Eye (tissue), 1 donor: ENCODE measurements at places on chromosomes 12 and 14.

- no peak for DNase-seq
Measured at GRCh38 chr12:98352218-98352811, 163.1 kb upstream of the TMPO start.

DNA sequence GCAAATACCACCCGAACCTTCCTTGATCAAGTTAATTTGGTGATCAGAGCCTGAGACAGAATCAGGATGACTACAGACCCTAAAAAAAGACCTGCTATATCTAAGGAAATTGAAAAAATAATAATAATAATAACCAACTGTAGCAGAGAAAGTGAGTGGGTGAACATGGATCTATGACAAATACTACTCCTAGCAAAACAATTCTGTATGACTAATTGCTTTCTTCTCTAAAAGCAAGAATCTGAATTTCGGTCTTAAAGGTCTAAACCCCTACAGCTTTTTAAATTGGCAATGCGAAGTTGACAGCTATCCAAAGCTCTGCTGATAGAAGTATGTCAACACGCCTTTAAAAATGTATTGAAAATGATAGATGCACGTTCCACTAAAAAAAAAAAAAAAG is 102.2 kb downstream of the PRKAB1 start:
- DNase-seq = no peak

GRCh38 chr14:63266106-63266505 is 52.6 kb downstream of the GPHB5 start:
- peak; percentile 18 for DNase-seq

- peak; percentile 45 for DNase-seq
Measured at GRCh38 chr14:95601650-95602049, 66.8 kb downstream of the GLRX5 start.

- no peak for DNase-seq
Measured at GRCh38 chr14:74940956-74941565, 14.3 kb downstream of the PGF start.

GRCh38 chr12:5656836-5657235 is 224.9 kb downstream of the NTF3 start:
- no peak for DNase-seq

DNA sequence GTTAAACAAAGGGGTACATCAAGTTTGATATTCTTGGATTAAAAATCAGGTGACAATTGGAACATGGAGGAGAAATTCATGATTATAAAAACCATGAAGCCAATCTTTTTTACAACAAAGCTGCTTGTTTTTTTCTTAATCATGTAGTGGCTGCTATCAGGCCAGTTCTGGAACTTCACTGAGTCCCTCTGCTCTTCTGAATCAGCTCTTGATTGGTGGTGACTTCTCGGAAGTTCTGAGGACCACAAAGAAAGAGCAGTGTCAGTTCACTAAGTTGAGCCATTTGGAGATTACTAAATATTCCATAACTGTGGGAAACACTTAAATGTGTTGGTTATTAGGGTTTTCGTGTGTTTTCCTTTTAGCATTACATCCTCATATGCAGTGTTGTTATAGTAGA is 8.5 kb downstream of the EIF4B start:
- no peak for DNase-seq

DNA sequence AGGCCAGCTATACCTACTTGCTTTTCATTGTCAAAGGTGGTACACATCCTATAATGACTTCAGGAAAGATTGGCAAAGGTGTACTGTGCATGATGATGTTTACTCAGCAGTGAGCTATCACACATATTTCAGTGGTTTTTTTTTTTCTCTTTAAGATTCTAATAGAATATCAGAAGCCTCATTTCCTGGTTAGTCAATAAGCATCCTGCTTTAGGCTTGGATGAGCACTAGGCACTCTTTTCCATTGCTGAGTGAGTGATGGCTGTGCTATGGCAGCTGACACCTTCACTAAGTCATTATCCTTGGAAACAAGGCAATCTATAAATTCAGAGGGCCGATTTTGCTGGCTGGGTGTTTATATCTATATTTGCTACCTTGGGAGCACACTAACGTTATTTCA is 161.1 kb upstream of the RASSF8 start:
- peak; percentile 46 for DNase-seq

GRCh38 chr14:61561657-61562276 is 133.5 kb upstream of the HIF1A start:
- DNase-seq = peak; percentile 73

DNA sequence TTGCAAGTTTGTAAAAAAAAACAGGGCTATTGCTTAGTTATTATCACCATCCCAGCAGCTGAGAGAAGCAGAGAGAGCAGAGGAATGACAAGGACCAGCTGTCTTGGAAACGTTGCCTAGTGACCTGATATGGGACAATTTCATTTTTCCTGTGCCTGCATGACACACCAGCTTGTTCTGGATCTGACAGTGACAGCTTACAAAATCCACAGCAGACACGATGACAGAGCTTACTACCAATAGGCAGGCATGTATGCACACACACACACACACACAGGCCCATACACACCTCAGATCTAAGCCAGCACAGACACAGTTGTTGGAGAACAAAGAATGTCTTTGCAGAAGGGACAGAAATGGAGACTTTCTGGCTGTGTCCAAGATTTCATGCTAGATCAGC is 25.4 kb downstream of the HSPB8 start:
- DNase-seq = peak; percentile 59

DNA sequence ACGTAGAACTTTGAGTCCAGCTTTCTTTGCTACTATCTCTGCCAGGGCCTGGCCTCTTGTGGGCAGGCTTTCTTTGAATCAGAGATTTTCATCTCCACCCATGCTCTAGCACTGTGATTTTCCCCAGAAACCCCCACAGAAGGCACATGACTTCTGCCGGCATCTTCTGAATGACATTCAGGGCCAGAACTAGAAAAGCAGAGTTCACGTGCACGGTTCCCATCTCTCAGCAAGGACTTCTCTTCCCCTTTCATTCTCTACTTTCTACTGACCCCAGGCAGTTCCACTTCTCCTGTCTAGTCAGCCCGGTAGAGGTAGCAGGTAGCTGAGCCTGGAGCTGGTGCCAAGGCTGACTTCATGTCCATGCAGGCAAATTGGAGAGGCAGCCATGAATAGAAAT is 26.9 kb downstream of the BATF start:
- DNase-seq = no peak

- DNase-seq = no peak
Measured at GRCh38 chr12:108949976-108950375, 70.1 kb downstream of the DAO start.

GRCh38 chr12:13379531-13380188 is 183.1 kb downstream of the EMP1 start:
- DNase-seq = peak; percentile 18

DNA sequence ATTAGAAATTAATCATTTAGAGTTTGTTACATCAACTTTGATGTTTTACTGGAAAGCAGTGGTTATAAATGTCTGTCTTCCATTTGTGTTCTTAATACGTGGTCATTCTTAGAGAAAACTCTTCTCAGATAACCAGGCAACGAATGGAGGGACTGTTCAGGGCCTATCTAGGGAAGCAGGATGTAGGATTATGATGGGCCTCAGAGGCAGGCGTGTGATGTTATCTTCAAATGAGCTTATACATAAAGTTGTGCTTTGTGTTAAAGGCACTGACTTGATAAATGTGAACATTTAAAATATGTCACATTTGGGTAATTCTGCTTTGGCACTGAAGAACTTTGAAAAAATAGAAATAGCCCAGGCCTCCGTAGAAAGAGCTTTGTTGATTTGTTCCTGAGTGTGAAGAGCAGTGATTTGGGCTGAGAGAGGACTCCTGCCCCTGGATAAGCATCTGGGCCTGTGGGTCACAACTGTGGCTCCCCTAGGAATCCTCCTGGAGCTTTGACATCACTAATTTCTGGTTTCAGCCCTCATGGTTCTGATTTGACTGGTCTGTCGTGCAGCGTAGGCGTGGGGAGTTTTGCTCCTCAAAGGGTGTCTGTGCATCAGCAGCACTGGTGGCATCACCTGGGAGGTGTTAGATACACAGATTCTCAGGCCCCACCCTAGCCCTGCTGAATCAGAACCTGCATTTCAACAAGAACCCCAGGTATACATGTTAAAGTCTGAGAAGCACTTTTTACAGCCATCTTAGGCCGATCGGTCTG is 55.4 kb downstream of the SAMD4A start:
- DNase-seq = no peak

- no peak for DNase-seq
Measured at GRCh38 chr14:23006188-23006534, 3.8 kb downstream of the C14orf93 start.

- DNase-seq = no peak
Measured at GRCh38 chr12:1927751-1928351, 9.4 kb upstream of the CACNA2D4 start.

GRCh38 chr12:28938581-28939235 is 210.4 kb upstream of the FAR2 start:
- DNase-seq = peak; percentile 65

DNA sequence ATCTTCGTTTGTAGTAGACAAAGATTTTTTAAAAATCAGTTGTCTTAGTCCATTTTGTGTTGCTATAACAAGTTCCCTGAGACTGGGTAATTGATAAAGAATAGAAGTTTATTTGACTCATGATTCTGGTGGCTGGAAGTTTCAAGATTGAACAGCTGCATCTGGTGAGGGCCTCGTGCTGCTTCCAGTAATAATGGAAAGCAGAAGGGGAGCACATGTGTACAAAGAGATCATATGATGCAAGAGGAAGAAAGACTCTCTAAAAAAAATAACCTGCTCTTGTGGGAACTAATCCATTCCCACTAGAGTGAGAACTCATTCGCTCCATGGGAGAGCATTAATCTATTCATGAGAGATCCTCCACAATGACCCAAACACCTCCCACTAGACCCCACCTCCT is 24.8 kb downstream of the MUCL1 start:
- DNase-seq = no peak

GRCh38 chr12:51951843-51952722 is 584 bp downstream of the ACVR1B start:
- peak; percentile 80 for DNase-seq

GRCh38 chr12:1692895-1693610 is 2.2 kb downstream of the ADIPOR2 start:
- DNase-seq = no peak

DNA sequence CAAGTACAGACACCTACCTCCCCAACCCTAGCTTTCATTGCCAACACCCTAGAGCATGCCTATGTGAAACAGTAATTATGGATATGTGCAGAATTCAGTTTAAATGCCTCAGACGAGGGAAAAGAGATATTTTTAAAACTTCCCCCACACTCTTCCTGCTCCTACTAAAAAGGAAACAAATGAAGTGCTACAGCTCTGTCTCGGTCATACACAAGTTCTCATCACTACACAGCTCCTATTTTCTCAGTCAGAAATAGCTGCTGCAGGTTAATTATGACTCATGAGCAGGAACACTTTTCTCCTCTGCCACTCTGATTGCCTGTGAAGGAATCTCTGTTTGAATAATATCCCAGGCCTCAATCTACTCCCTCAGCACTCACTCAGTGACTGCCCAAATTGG is 703.6 kb upstream of the FLRT2 start:
- DNase-seq = no peak

DNA sequence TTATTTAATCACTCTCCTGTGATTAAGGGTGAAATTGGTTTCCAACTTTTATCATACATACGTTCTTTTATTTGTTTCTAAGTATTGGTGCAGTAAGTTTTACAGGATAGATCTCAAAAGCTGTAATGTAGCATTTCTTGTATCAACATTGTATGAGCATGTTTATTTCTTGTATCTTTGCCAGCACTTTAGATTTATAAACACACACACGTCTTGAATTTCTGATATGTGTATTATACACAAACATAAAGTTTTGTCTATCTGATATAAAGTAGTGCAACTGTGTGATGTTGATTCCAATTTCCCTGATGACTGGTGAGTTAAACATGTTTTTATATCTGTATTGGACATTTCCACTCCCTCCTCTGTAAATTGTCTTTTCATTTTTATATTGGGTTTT is 134.7 kb downstream of the NOVA1 start:
- DNase-seq = no peak

DNA sequence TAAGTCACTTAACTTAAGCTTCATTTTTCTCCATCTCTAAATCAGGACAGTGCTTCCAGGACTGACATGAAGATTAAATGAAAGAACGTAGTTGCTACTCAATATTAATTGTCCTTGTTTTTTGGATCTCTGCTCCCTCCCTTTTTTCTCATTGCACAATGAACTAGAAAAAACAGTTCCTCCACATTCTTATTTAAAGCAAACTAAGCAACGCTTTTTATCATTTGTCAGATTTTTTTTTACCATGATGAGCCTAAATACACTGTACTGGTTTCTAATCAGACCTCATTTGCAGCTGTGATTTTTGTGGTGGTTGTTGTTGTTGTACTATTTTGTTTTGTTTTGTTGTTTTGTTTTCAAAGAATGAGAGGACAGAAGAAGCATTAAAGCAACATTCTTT is 23.2 kb upstream of the PARP11 start:
- no peak for DNase-seq

- no peak for DNase-seq
Measured at GRCh38 chr12:128068211-128068610, 198.8 kb upstream of the TMEM132C start.

DNA sequence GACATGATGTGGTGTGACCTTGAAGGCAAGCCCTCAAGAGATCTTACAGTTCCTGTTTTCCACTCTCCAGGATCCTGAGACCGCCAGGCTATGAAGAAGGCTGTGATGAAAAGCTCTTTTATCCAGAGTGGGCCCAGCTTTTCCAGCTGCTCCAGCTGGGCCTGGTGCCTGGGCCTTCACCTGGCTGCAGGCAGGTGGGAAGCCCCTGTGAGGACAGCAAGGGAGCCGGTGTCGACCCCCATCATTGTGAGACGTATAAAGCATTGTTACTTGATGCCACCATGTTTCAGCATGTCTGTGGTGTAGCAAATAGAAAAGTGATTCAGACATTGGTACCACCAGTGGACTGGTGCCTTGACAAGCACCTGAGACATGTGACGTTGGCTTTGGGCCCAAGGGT is 190.2 kb downstream of the KIF26A start:
- no peak for DNase-seq

- peak; percentile 76 for DNase-seq
Measured at GRCh38 chr14:93906341-93907329, 20.5 kb upstream of the FAM181A start.

GRCh38 chr12:3300833-3301401 is 190.1 kb upstream of the PRMT8 start:
- DNase-seq = no peak
